ENCODE measurements at places on chromosomes 7 and 10. TPM values are rescaled to one million over a fixed set of nuclear protein-coding genes. Genes with fewer than 3 reads are reported as not detected.

- DNase-seq = peak; percentile 50
Observed at GRCh38 chr7:157855452-157856213, 518.8 kb downstream of the DNAJB6 start.

GIGYF1 gene
- 24.2 TPM for total RNA-seq

GRCh38 chr10:113226399-113226798 lies 276.4 kb downstream of the TCF7L2 start:
- no peak for DNase-seq

- DNase-seq = peak; percentile 81
Observed at GRCh38 chr7:954330-955238, at the start of gene ADAP1. Gene ADAP1 (minus strand): TSS chr7:954680. CDS start chr7:954477, 203 bp downstream.

HABP2 gene
- not detected for total RNA-seq

- DNase-seq = peak; percentile 20
Observed at GRCh38 chr10:28681291-28681763, 4.0 kb downstream of the BAMBI start.

TSPAN33 gene
- total RNA-seq = 34.5 TPM

- DNase-seq = no peak
Observed at GRCh38 chr7:55172881-55173609, 154.2 kb downstream of the EGFR start.

GRCh38 chr7:102927312-102927933 lies 14.6 kb downstream of the LRRC17 start:
- no peak for DNase-seq

- no peak for DNase-seq
Observed at GRCh38 chr7:128190051-128190647, 50.9 kb upstream of the LEP start.

Measured in neural progenitor cell (in vitro differentiated cells).